ENCODE measurements at places on chromosomes 1 and 21.

DNA sequence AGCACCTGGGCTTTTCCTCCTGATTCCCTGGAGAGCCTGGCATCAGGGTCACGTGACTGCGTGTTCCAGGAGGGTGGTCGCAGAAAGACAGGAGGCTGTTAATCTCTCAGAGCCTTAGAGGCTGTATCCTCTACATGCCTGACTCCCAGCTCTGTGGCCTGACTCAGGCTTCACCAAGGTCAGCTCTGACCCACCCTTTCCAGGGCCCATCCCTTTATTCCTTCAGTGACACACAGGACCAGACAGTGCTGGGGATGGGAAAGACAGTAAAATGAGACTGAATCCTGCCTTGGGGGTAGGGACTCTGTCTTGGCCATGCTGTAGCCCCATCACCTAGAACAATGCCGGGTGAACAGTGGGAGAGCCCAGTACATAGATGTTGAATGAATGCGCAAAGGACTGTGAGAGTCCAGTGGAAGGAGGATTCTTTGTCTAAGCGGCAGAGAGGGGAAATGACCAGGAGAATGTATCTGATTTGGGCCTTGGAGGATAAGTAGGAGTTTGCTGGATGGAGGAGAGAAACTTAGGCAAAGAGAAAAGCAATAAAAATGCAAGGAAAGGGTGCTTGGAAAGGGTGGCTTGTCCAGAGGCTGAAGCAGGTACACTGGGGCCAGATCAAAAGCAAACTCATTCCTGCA lies 33.0 kb downstream of the EPHX1 start:
- DNase-seq = no peak

- DNase-seq = no peak
These were observed 11.6 kb upstream of the SERBP1 start for GRCh38 chr1:67441739-67442281.

DNA sequence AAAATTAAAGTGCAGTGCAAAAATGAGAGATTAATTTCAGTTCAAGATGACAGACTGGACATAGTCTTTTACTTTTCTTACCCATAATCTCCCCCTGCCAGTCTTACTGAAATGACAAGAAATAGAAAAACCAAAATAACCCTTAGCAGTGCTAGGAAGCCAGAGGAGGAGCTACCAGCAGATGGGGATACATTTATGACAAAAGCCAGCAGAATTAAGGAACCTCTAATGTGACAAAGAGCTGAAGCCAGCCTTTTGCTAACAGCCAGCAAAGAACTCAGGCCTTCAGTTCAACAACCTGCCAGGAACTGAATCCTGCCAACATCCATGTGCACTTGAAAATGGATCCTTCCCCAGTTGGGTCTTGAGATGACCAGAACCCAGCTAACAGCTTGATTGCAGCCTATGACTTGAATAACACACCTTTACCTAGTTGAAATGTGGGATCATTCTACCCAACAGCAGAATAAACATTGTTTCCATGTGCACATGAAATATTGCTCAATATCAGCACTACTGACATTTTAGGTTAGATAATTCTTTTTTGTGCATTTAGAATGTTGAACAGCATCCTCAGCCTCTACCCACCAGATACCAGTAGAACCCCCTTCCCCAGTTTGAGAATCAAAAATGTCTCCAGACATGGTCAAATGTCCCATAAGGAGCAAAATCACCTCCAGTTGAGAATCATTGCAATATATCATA lies 7.9 kb upstream of the TRAF5 start:
- no peak for DNase-seq

- no peak for DNase-seq
These were observed 652.9 kb downstream of the PLA2G4A start for GRCh38 chr1:187481581-187482148.

DNA sequence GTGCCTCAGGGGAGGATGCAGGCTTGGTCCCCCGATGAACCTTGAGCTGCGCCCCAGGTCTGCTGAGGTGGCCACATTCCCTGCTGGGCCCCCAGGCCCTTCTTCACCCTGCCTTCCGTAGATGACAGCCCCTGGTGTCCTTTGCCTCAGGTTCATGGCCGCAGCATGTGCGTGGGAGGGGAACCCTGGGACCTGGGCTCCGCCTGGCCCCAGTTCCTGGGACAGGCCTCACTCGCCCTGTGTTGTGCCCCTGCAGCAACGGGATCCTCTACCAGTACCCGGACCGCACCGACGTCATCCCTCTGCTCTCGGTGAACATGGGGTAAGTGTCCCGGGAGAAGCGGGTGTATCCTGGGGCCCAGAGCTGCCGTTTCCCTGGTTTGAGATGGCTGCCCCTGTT lies 5.1 kb upstream of the SLC25A34 start:
- no peak for DNase-seq

DNA sequence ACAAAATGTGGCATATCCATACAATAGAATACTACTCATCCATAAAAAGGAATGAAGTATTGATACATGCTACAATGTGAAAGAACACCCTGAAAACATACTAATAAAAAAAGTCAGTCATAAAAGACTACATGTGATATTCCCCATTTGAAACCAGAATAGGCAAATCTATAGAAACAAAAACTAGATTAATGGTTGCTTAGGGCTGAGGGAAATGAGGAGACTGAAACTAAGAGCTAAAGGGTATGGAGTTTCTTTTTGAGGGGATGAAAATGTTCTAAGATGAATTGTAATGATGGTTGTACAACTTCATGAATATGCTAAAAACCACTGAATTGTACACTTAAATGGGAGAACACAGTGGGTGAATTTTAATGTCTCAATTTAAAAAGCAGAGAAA lies 50.9 kb downstream of the ACBD6 start:
- no peak for DNase-seq

DNA sequence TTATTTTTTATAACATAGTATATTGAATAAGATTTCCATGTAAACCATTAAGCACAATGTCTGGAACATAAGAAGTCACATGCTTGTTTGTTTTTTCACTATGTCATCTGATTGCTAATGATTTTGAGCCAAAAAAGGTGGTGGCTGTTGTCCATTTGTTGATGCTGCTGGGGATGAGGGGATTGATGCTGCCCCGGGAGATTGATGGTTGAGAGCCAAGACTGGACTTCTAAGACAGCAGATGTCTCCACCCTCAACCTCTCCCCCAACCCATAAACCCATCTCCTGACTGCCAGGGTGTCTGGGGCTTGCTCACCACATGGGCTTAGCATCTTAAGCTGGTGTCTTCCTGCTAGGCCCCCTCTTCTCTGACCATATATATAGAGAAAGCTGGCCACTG lies 35.8 kb upstream of the CD34 start:
- no peak for DNase-seq

GRCh38 chr1:202090994-202091393 lies 31.7 kb upstream of the GPR37L1 start:
- no peak for DNase-seq

DNA sequence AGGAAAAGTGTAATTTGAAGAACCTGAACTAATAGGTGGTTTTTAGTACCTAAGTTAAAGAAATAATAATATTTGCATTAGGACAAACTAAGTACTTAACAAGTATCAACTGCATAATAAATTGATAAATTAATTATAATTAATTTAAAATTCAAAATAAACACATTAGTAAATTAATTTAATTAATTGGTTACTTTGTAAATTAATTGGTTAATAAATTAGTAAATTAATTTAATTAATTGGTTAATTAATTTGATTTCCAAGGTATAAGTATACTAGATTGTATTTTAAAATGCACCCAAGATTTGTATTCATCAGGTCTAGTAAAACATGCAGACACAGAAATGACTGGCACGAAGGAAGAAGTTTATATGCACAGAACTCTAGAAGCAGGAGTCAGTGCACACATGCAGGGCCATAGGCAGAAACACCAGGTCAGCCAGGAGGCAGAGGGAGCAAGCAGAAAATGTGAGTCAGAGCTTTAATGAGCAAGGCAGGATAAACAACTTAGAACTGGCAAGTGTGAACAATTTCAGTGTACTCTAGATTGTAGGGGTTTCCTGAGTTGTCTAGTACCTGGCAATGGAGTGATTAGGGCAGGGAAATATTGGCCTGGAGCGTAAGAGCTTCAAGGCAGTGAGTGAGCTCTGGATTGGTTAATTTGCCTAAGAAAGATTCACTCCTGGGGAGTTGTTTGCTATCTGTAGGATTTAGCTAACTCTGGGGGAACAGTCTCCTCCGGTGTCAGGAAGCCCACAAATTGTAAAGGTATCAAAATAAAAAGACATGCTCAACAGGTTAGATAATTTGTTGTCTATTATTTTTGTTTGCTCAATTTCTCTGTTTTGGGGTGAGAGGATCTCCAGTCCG lies 665.7 kb downstream of the MRPL39 start:
- DNase-seq = no peak

GRCh38 chr1:150974580-150975478 lies at the start of gene CERS2:
TSS of gene CERS2 (minus strand) at chr1:150974835. CDS start at chr1:150969090, 5,745 bp downstream.
- DNase-seq = peak; percentile 74

DNA sequence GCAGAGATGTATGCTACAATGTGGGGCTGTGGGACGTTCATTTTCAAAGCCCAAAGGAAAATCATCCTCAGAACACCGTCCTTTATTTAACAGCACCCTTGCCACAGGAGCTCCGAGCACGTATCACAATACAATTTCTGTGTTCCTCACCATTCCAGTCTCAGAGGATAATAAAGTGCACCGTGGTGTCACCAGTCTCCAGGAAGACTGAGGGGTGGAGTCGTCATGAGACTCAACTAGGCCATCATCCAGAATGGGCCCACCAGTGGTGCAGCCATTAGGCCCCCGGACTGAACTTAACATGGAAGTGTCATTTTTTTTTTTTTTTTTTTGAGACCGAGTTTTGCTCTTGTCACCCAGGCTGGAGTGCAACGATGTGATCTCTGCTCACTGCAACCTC lies 17.2 kb downstream of the SEC16B start:
- DNase-seq = no peak

DNA sequence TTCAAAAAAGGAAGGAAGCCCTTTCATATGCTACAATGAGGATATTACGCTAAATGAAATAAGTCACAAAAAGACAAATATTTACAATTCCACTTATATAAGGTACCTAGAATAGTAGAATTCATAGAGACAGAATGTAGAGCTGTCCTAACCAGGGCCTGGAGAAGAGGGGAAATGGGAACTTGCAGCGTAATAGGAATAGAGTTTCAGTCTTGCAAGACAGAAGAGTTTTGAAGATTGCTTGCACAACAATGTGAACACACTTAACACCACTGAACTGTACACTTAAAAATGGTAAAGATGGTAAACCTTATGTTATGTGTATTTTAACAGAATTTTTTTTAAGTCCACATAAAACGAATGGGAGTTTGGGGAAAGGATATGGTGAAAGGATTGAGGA lies 2.9 kb downstream of the CD1B start:
- no peak for DNase-seq

- DNase-seq = no peak
These were observed 11.4 kb downstream of the AKNAD1 start for GRCh38 chr1:108845446-108845845.

GRCh38 chr21:35390013-35390776 lies 341.1 kb upstream of the RUNX1 start:
- DNase-seq = no peak

- no peak for DNase-seq
These were observed 38.6 kb upstream of the PLA2G4A start for GRCh38 chr1:186790101-186790500.

- peak; percentile 27 for DNase-seq
These were observed 776 bp downstream of the ITSN1 start for GRCh38 chr21:33642896-33643657.
